ENCODE measurements at places on chromosomes 6 and 20.
A peak's percentile ranks its signal among the peaks of the same experiment; 100 is the strongest.

DNA sequence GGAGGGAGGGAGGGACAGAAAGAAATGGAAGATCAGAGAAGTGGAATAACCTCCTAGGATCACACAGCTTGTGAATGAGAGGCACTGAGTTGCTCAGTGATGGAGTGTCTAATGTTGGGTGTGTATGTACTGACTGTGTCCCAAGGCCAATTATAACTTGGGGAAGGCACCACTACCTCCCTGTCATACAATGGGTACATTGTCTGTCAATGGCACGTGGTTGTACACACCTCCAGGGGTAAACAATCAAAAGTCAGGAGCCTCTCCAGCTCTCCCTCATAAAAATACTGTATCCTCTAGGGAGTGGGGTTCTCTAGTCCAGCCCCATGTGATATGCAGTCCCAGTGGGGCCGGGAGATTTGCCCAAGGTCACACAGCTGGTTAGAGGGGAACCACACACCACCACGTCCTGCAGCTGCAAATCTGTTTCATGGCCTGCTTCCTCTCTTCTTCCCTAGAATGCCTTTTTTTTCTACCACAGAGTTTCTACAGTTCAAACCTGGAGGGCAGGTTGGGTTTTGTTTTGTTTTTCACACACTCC is 112.5 kb downstream of the SNX5 start:
- DNase-seq, result peak; percentile 61
- peaks cover 25% of the 10 kb centered on the region for H3K27me3 ChIP-seq
- peak overlapping the region; percentile 22 for H3K27ac ChIP-seq
- peaks cover 49% of the 10 kb centered on the region for H3K4me1 ChIP-seq
- H3K4me3 ChIP-seq, result no peak overlapping the region

DNA sequence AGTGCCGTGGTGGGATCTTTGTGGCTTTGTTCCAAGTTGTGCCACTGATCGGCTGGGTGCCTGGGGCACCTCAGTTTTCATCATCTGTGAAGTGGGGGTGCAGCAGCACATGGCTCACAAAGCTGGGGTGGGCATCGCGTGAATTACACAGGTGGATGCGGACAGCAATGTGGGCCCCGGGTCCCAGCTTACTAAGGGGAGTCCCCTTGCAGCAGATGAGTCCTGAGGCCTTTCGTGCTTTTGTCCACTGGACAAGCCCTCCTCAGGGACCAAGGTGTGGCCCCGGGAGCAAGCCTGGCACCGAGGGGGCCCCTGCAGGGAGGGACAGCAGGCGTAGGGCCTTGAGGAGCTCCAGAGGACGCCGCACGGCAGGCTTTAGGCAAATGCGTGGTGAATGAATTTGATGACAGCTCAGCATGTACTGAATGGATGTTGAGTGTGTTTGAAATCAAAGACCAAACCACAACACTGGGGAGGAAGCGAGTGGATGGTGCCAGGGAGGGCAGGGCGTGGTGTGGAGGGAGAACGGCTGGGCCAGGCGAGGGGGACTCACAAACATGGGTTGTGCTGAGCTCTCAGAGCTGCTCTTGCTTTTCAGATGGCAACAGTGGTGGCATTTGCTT is 53.2 kb downstream of the IRF4 start:
- peak overlapping the region; percentile 70 for H3K27ac ChIP-seq
- H3K4me1 ChIP-seq, result peaks cover 43% of the 10 kb centered on the region
- peak; percentile 57 for DNase-seq

DNA sequence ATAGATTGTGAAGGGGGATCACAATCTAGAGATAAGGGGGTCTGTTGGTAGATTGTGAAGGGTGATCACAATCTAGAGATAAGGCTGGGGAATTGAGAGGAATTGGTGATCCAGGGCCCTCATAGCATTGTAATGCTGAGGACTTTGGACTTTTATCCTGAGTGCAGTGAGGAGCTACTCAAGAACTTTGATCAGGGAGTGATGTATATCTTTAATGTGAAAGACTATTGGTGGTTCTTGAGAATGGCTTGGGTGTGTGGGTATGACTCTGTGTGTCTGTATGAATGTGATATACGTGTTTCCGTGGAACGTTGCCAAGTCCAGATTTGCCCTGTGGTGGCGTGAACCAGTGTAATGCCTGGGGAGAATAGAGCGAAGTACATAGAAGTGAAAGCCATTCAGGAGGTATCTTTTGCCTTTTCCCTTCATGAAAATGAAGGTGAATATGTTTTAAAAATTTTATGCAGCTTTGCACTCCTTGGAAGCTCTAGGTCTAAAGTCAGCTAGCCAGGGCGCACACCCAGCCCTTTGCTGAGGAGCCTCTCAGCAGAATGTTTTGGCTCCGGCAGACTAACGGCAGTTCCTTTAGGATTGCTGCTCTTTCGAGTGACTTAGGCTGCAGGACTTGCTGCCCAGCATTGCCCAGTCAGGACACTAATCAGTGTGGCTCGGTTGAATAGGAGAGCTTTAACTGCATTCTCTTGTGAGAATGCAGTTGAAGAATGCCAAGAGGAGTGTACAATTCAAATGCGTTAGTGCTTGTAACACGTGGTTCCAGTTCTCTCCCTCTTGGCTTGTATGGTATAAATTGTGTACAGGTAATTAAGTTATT is 3.5 kb downstream of the ZFAND3 start:
- peaks cover 53% of the 10 kb centered on the region for H3K4me1 ChIP-seq
- H3K36me3 ChIP-seq, result peaks cover 2% of the 10 kb centered on the region
- no peak overlapping the region for H3K4me3 ChIP-seq
- no peak overlapping the region for H3K27ac ChIP-seq
- no peaks in the 10 kb centered on the region for H3K27me3 ChIP-seq

DNA sequence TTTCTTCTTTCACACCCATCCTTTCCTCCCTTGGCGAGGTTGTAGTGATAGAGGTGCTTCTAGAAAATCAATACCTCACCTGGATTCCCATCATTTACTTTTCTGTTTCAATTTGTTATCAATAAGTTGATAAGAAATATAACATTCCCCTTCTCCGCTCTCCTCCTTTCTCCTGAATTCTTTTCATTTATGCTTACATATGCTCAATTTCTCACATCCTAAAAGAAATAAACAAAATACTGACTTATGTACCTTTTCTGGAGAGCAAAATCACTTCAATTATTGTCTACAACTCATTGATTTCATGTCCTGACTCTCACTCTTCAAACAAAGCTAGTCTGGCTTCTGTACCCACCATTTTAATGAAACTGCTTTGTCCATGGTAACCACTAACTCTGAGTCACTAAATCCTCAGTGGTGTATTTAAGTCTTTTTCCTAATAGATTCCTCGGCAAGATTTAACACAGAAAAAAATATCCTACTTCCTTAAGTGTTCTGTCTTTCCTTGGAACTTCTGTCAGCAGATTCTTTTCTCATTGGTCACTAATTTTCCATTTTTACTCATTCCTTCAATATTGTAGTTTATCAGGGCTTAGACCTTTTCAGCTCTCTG is 289.6 kb downstream of the RFPL4B start:
- no peak overlapping the region for H3K27ac ChIP-seq
- no peaks in the 10 kb centered on the region for H3K36me3 ChIP-seq
- H3K27me3 ChIP-seq, result no peaks in the 10 kb centered on the region
- no peak overlapping the region for H3K4me3 ChIP-seq
- no peak for DNase-seq
- H3K4me1 ChIP-seq, result no peaks in the 10 kb centered on the region

DNA sequence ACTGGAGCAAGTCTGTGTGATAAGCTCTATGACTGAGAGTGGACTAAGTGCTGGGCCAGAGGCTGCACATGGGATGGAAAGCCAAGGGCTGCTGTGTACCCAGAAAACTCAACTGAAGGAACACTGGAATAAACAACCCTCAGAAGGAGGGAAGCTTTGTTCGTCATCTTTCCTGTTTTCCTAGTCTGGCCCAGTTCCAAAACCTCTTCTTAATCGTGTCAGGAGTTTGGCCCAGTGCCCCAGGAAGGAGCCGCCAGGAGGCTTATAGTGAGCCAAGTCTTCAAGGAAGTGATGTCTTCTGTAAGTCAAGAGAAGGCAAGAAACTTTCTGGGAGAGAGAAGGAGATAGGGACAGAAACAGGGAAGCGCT is 23.3 kb upstream of the TOP1 start:
- H3K27ac ChIP-seq, result peak overlapping the region; percentile 52
- no peaks in the 10 kb centered on the region for H3K27me3 ChIP-seq
- H3K4me3 ChIP-seq, result no peak overlapping the region
- H3K36me3 ChIP-seq, result peaks cover 9% of the 10 kb centered on the region
- H3K4me1 ChIP-seq, result peaks cover 57% of the 10 kb centered on the region

GRCh38 chr20:32727683-32728082 is 15.6 kb downstream of the COMMD7 start:
- H3K27ac ChIP-seq, result no peak overlapping the region
- no peak overlapping the region for H3K4me3 ChIP-seq
- no peaks in the 10 kb centered on the region for H3K27me3 ChIP-seq
- no peak for DNase-seq

- no peak overlapping the region for H3K27ac ChIP-seq
- no peaks in the 10 kb centered on the region for H3K4me1 ChIP-seq
- H3K4me3 ChIP-seq, result no peak overlapping the region
- H3K36me3 ChIP-seq, result no peaks in the 10 kb centered on the region
- H3K27me3 ChIP-seq, result no peaks in the 10 kb centered on the region
- no peak for DNase-seq
Measured at GRCh38 chr6:133436652-133437051, 195.5 kb downstream of the EYA4 start.

GRCh38 chr6:67358241-67358640 is 1276.8 kb upstream of the ADGRB3 start:
- no peak for DNase-seq
- H3K27ac ChIP-seq, result no peak overlapping the region
- peaks cover 6% of the 10 kb centered on the region for H3K4me1 ChIP-seq
- no peaks in the 10 kb centered on the region for H3K36me3 ChIP-seq

GRCh38 chr6:111423960-111424846 is 58.8 kb downstream of the REV3L start:
- peaks cover 29% of the 10 kb centered on the region for H3K4me1 ChIP-seq
- no peaks in the 10 kb centered on the region for H3K27me3 ChIP-seq
- peaks cover 21% of the 10 kb centered on the region for H3K36me3 ChIP-seq
- H3K4me3 ChIP-seq, result no peak overlapping the region
- DNase-seq, result no peak
- H3K27ac ChIP-seq, result no peak overlapping the region

DNA sequence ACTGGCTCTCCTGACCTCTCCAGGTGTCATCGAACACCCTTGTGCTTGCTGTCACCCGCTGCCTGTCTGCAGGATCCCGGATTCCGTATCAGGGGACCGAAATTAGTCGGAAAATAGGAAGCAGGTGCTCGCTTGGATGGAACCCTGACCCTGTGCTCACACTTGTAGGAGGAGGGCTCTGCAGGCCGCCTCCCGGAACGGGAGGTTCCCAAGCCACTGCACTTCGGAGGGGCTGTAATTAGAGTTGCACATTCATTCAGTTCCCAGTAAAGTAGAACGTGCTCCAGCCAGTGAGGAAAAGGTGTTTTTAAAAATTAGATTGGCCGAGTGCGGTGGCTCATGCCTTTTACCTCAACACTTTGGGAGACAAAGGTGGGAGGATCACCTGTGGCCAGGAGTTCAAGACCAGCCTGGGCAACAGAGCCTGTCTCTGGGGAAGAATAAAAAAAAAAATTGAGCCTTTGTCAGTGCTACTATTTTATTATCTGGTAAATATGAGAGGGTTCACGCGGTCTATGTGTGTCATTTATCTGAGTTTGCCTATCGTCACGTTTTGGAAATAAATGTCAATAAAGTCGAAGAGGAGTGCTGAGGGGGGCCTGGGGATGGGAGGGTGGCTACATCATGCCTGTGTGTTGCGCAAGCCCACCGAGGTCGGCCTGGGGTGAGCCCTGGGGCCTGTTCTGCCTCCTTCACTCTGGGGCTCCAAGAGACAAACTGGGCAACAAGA is 1.5 kb upstream of the GMEB2 start:
- H3K4me1 ChIP-seq, result peaks cover 24% of the 10 kb centered on the region
- no peaks in the 10 kb centered on the region for H3K27me3 ChIP-seq
- H3K36me3 ChIP-seq, result peaks cover 10% of the 10 kb centered on the region
- peak overlapping the region; percentile 92 for H3K27ac ChIP-seq
- peak; percentile 83 for DNase-seq

GRCh38 chr6:10426781-10427279 is 12.0 kb upstream of the TFAP2A start:
- no peak for DNase-seq
- H3K4me3 ChIP-seq, result peak overlapping the region; percentile 59
- peaks cover 74% of the 10 kb centered on the region for H3K27me3 ChIP-seq
- H3K36me3 ChIP-seq, result peaks cover 2% of the 10 kb centered on the region

GRCh38 chr20:30610029-30610693 is 647.3 kb upstream of the DEFB115 start:
- no peak for DNase-seq
- no peak overlapping the region for H3K4me3 ChIP-seq
- H3K4me1 ChIP-seq, result no peaks in the 10 kb centered on the region
- no peaks in the 10 kb centered on the region for H3K36me3 ChIP-seq
- H3K27me3 ChIP-seq, result no peaks in the 10 kb centered on the region

DNA sequence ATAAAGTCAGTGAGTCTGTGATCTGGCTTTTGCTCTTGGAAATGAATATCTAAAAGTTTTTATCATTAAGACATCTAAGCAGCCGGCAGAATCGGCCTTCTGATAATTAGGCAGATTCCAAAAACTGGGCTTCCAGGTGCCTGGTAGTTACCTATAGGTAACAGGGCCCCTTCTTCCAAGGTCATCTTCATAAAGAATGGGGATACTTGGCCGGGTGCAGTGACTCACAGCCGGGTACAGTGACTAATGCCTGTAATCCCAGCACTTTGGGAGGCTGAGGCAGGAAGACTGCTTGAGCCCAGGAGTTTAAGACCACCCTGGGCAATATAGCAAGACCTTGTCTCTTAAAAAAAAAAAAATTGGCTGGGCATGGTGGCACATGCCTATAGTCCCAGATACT is 12.9 kb upstream of the RBL1 start:
- H3K4me1 ChIP-seq, result no peaks in the 10 kb centered on the region
- H3K36me3 ChIP-seq, result no peaks in the 10 kb centered on the region
- no peak overlapping the region for H3K4me3 ChIP-seq
- DNase-seq, result no peak
- no peak overlapping the region for H3K27ac ChIP-seq

GRCh38 chr20:35216541-35216940 is 9.9 kb upstream of the MMP24 start:
- DNase-seq, result no peak
- no peak overlapping the region for H3K4me3 ChIP-seq
- H3K36me3 ChIP-seq, result no peaks in the 10 kb centered on the region
- H3K27ac ChIP-seq, result no peak overlapping the region
- peaks cover 3% of the 10 kb centered on the region for H3K27me3 ChIP-seq

DNA sequence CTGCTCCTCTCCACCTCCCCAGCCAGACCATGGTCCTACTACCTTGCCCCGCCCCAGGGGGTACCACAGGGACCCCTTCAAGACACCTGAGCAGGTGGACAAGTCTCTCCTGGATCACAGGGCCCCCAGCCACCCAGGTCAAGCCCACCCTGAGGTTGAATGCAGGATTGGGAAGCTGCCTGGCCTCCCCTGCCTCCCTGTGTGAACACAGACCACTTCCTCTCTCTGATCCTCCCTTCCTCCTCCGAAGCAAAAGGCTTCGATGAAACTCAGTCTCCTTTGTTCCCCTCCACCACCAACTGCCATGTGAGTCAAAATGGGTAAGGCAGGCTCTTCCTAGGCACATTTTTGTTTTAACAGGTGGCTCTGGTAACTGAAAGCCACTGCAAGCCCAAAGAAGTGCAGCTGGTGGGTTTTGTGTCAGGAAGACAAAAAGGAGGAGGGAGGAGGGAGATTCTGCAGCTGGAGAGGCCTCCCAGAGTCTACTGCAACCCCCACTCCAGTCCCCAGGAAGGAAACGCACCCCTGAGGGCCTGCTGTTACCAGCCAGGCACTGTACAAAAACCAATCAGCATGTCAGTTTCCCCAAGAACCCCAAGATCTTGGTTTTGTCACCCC is 5.4 kb downstream of the ADA start:
- H3K27ac ChIP-seq, result peak overlapping the region; percentile 98
- peaks cover 95% of the 10 kb centered on the region for H3K4me1 ChIP-seq
- H3K4me3 ChIP-seq, result peak overlapping the region; percentile 45
- peaks cover 15% of the 10 kb centered on the region for H3K36me3 ChIP-seq

GRCh38 chr6:125957845-125958244 is 1.3 kb downstream of the HINT3 start:
- peaks cover 10% of the 10 kb centered on the region for H3K4me1 ChIP-seq
- H3K27me3 ChIP-seq, result peaks cover 6% of the 10 kb centered on the region
- H3K27ac ChIP-seq, result no peak overlapping the region
- no peak for DNase-seq
- H3K4me3 ChIP-seq, result no peak overlapping the region
